ENCODE measurements at places on chromosomes 7 and 10.

- no peak for DNase-seq
Observed at GRCh38 chr10:8053446-8054243, 843 bp upstream of the GATA3 start.

DNA sequence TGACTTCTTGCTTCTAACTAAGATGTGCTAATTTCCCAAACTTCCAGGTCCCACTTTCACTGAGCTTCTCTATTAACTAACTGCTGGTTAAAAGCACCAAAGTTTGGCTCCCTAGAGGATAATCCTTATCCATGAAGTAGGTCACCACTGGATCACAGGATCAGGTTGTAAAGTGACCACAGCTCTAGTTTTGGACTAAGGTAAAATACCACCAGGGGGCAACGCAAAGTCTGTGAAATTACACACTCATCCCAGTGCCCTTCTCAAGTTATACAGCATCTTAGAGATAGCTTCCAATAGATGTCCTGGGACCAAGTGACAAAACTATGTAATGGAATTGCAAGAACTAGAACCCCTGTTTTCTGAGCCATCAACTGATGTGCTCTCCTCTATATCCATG lies 116.4 kb upstream of the ASAH2 start:
- DNase-seq, result no peak

DNA sequence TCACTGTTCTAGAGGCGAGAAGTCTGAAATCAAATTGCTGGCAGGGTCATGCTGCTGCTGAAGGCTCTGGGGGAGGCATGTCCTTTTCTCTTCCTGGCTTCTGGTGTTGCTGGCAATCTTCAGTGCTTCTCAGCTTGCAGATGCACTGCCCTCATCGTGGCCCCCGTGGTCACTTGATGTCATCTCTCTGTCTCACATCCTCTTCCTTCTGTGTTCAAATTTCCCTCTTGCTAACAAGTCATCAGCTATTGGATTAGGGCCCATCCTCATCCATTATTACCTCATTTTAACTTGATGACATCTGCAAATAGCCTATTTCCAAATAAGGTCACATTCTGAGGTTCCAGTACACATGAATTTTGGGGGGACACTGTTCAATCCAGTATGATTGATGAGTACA lies 36.6 kb upstream of the SRGN start:
- DNase-seq, result no peak

DNA sequence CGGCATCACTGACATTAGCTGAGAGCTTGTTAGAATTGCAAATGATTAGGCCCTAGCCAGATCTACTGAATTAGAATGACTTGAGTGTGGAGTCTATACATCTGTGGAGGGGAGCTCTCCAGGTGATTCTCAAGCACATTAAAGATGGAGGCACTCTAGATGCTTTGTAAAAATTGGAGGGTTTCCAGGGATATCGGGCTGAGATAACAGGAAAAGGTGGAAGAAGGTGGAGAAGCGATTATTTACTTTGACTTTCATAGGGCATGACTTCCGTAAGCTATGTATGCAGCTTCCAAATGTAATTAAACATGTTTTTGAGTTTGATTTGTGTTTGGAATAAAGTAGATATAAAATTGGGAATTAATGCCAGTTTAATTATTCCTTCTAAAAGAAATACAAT lies 235.0 kb upstream of the PTN start:
- no peak for DNase-seq

- no peak for DNase-seq
Observed at GRCh38 chr7:42596737-42597136, 315.1 kb downstream of the C7orf25 start.

DNA sequence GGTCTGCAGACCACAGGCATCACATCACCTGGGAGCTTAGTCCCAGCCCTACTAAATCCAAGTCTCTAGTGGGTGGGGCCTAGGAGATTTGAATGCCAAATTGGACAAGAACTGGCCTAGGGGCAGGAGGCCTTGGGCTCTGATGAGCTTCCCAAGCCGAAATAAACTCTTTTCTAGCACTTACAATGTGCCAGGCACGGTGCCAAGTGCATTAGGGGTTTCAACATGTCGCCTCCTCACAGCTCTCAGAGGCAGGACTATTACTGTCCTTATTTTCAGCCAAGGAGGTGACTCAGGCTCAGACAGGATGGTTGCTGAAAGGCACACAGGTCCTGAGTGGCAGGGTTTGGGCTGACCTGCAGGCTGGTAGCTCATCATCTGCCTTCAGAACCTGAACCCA lies 9.2 kb upstream of the CPA1 start:
- DNase-seq, result no peak

- DNase-seq, result no peak
Observed at GRCh38 chr10:11245095-11245479, 227.4 kb downstream of the CELF2 start.

Measured in cerebellar nuclear complex (tissue), 1 donor.